ENCODE measurements at places on chromosomes 1 and 21. TPM values are rescaled to one million over a fixed set of nuclear protein-coding genes. Genes with fewer than 3 reads are reported as not detected.

- no peak overlapping the region for H3K27ac ChIP-seq
- no peak overlapping the region for H3K4me3 ChIP-seq
- H3K36me3 ChIP-seq, result no peaks in the 10 kb centered on the region
- H3K4me1 ChIP-seq, result no peaks in the 10 kb centered on the region
- DNase-seq, result no peak
- H3K27me3 ChIP-seq, result peaks cover 50% of the 10 kb centered on the region
Observed at GRCh38 chr1:114157275-114157660, 3.6 kb upstream of the SYT6 start.

- no peaks in the 10 kb centered on the region for H3K27me3 ChIP-seq
- DNase-seq, result peak; percentile 16
- H3K4me3 ChIP-seq, result no peak overlapping the region
- H3K36me3 ChIP-seq, result no peaks in the 10 kb centered on the region
- H3K4me1 ChIP-seq, result no peaks in the 10 kb centered on the region
Observed at GRCh38 chr1:106785176-106785575, 271.3 kb upstream of the PRMT6 start.

- no peaks in the 10 kb centered on the region for H3K36me3 ChIP-seq
- no peaks in the 10 kb centered on the region for H3K27me3 ChIP-seq
- H3K4me1 ChIP-seq, result peaks cover 9% of the 10 kb centered on the region
- H3K27ac ChIP-seq, result no peak overlapping the region
- no peak overlapping the region for H3K4me3 ChIP-seq
- DNase-seq, result no peak
Observed at GRCh38 chr1:219188331-219188803, 14.7 kb downstream of the LYPLAL1 start.

GRCh38 chr1:58568271-58568860 lies 8.7 kb downstream of the TACSTD2 start:
- no peaks in the 10 kb centered on the region for H3K4me1 ChIP-seq
- H3K36me3 ChIP-seq, result no peaks in the 10 kb centered on the region
- H3K4me3 ChIP-seq, result no peak overlapping the region
- H3K27me3 ChIP-seq, result peaks cover 4% of the 10 kb centered on the region

DNA sequence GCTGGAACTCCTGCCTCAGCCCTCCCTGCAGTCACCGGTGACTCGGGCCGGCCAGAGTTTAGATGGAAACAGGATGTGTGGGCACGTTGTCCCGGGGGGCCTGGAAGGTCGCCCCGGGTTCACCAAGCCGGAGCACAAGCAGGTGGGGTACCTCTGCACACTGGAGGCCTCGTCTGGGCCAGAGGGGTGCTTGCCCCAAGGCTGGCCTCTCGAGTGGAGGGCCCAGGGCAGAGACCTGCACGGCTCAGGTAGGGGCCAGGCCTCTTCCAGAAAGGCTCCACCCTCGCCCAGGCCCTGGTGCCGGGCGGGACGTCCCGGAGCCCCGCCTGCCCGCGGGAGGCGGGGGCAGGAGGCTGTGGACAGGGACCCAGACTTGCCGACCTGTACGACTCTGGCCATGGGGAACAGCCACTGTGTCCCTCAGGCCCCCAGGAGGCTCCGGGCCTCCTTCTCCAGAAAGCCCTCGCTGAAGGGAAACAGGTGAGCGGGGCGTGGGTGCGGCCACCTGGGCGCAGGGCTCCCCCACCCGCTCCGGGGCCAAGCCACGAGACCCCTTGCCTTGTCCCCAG lies at the start of gene PLEKHN1:
PLEKHN1 (plus strand) TSS at position 348 of the 569 bp plus-strand sequence; CDS start at position 398, 50 bp downstream.
- peak within 1 kb of the TSS; percentile 90 for H3K27ac ChIP-seq
- peak within 1 kb of the TSS; percentile 71 for H3K4me3 ChIP-seq
- peak; percentile 71 for DNase-seq
- H3K4me1 ChIP-seq, result peaks cover 8% of the 10 kb centered on the region

DNA sequence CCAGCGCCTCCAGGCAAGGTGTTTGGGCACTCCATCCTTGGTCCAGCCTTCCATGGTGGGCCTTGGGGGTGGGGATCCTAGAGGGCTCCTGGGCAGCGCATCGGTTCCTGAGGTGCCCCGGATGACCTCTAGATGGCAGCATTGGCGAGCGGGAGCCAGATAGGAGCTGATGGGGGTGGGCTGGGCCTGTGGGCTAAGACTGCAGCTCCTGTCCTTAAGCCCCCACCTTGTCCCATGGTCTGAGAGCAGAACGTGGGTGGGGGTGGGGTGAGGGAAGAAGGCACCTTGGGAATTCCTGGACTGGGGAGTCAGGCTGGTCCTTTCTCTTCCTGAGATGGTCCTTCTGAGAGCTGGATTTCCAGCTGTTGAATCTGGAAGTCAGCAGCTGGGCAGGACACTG lies 93.4 kb upstream of the CSF3R start:
- no peak overlapping the region for H3K27ac ChIP-seq
- no peaks in the 10 kb centered on the region for H3K27me3 ChIP-seq
- H3K36me3 ChIP-seq, result no peaks in the 10 kb centered on the region
- no peak overlapping the region for H3K4me3 ChIP-seq
- peak; percentile 30 for DNase-seq

DNA sequence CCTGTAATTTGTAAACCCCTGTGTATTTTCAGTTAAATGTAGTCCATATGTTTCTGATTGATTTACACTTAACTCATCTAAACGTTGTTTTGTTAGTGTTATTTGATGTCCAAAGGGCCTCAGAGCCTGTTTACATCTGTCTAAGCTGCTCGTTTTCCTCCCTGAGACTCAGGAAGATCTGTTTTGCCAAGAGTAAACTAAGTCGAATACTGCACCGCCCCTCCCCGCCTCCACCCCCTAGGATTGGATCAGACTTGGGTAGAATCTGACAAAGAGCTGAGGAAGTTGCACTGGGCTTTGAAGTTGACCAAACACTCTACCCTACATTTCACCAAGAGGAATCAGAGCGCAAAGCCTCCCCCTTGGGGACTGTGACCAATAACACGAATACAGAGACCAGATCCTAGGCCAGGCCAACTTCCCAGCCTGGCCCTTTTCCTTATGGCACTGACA lies 206.9 kb upstream of the LMO4 start:
- no peak for DNase-seq
- no peak overlapping the region for H3K4me3 ChIP-seq
- no peaks in the 10 kb centered on the region for H3K27me3 ChIP-seq
- H3K27ac ChIP-seq, result no peak overlapping the region

Gene HMGB4
- total RNA-seq, result not detected

Gene PLA2G2D
- total RNA-seq, result not detected
